RPMI8226 (cell line): ENCODE measurements at places on chromosomes 7 and 10.

- DNase-seq = no peak
Measured at GRCh38 chr10:28160866-28161405, 141.9 kb downstream of the MPP7 start.

DNA sequence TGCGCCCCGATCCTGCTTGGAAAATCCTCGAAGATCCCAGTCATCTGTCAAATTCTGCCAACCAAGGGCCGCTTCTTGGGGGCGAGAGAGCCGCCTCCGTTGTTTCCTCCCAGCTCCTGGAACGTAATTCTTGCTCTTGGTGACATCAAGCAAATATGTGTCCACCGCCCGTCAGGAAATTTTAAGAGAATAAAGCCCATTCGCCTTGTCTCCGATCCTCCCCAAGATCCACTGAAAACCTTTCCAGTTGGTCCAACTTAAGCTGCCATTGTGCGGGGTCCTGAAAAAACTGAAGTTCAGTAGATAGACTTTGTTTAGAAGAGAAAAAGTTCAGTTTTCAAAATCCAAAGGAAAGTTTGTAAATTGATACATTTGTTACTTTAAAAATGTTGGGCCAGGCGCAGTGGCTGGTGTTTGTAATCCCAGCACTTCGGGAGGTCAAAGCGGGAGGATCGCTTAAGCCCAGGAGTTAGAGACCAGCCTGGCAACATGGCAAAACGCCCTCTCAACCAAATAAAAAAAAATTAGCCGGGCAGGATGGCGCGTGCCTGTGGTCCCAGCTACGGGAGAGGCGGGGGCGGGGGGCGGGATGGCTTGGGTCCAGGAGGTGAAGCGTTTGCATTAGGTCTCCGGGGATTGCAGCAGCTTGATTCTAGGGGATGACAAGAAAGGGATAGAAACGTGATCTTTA lies 1.0 kb upstream of the ZNF800 start:
- no peak for DNase-seq

- DNase-seq = no peak
Measured at GRCh38 chr7:156236181-156236889, 404.2 kb upstream of the RNF32 start.

GRCh38 chr7:92830532-92831110 lies 5.8 kb downstream of the CDK6 start:
- DNase-seq = no peak

DNA sequence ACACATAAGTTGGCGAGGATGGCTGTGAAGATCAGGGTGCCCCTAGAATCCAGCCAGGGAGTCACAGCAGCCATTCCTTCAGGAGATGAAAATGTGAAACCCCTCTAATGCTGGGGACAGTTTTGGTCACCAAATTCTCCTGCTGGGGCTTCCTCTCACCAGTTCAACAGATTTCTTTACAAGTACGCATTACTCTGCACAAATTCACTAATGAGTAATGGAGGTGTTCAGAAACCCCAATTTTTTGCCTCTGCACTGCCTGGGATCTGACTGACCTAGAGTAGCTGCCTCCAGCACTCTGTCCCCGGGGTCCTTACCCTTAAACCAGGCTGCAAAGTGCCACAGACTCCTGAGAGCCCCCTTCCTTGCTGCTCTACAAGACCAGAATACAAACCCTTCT lies 16.1 kb downstream of the TRPV5 start:
- DNase-seq = no peak

DNA sequence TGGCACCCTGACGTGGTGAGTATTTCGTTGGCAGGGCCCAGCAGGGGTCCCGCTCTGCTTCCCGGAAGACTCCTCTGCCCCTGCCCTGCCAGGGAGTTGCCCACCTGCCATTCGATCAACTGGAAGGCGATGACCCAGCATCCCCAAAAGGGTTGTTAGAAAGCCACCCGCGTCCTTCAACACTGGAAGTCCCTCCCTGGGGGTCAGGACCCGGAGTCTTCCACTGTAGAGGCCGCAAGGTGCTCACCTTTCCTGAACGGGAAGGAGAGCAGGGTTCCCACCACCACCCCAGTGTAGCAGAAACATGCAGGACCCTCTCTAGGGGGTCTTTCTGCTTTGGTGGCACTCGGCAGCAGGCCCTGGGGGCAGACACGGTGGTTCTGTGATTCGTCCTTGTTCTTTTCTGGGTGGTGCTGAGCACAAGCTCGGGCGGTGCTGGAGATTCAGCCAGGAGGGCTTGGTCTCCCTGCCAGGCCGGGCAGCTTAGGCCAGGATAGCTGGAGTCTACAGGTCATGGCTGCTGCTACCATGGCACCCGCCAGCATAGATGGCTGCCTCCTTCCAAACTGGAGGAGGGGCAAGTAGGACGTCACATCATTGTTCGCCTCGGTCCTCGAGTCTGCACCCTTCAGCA lies 19.6 kb upstream of the DPYSL4 start:
- no peak for DNase-seq

DNA sequence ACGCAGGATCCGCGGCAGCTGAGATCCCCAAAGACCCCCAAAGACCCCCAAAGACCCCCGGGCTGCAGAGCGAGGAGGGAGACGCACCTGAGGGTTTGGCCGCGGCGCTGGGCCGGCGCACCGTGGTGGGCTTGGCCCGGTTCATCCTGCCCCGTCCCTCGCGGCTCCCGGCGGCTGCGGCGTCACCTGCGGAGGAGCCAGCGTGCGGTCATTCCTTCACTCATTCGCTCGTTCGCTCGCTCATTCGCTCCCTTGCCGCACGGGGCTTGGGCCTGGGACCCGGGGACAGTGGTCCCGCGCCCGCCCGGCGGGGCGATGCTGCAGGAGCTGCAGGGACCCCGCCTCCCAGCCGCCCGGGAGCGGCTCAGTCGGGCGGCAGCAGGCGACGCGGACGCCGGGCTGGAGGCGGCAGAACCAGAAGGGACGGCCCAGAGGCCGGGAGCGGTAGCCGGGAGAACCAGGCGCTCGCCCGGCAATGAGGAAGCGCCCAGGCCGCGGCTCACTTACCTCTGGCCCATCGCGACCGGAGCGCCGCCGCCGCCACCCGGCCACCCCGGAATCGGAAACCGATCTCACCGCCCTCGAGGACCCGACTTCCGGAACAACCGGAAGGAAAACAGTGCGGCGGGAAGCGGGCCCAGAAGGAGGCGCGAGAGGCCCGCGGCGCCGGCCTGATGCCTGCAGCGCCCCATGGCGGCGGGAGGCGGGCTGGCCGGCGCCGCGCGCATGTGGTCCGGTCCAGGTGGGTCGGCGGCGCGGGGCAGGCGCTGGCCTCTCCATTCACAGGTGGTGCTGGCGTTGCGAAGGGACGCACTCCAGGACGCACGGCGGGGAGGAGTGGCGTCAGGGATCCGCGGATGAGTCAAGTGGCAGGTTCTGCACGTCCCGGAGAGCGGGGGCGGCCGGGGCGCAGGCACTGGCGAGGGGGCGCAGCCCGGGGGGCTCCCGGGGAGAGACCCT lies at the start of gene INTS1:
INTS1 (minus strand) TSS at position 574 of the 960 bp plus-strand sequence; CDS start at position 145, 429 bp downstream.
- peak; percentile 98 for DNase-seq

DNA sequence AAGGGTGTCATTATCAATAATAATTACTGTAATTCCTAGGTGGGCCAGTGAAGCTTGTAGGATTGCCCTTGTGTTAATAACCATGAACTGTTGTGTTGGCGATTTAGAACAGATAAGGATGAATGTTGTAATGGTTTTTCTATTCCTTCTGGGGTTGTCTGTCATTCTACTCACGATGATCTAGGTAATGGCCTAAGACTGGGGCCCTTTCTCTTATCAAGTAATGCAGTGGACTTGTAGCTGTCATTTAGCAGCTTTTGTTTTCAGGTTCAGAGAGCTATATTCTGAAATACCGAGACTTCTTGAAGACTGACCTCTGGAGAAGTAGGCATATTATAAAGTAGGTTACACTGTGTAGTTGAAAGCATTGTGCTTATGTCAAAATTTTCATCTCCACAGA lies 110.2 kb downstream of the TAF3 start:
- DNase-seq = no peak

DNA sequence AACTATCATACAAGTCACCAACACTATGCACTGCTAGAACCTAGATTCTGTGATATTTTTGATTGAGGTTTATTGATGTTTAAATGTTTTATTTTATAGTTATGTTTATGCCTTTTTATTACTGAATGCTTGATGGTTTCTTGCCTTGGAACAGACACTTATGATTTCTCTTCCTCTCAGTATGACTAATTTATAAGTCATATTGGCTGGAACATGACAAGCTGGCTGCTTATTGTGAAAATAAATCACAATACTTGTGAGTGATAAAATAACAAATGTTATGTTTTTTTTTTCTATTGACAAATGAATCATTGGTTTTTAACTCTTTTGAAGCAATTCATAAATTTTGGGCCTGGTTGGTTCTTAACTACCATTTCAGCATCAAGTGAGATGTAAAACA lies 142.0 kb upstream of the MALRD1 start:
- DNase-seq = no peak

DNA sequence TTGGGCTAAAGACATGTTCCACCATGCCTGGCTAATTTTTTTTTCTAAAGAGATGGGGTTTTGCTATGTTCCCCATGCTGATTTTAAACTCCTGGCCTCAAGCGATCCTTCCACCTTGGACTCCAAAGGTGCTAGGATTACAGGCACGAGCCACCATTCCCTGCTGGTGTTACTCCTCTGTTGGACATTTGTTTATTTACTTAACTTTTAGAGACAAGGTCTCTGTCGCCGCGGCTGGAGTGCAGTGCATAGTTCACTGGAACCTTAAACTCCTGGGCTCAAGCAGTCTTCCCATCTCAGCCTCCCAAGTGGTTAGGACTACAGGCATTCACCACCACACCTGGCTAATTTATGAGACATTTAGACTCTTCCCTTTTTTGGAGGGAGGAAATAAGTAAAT lies 38.9 kb downstream of the CCAR1 start:
- no peak for DNase-seq

- DNase-seq = no peak
Measured at GRCh38 chr10:112208997-112209396, 25.4 kb upstream of the GPAM start.

- DNase-seq = no peak
Measured at GRCh38 chr10:47034441-47035051, 123.3 kb downstream of the PTPN20 start.

DNA sequence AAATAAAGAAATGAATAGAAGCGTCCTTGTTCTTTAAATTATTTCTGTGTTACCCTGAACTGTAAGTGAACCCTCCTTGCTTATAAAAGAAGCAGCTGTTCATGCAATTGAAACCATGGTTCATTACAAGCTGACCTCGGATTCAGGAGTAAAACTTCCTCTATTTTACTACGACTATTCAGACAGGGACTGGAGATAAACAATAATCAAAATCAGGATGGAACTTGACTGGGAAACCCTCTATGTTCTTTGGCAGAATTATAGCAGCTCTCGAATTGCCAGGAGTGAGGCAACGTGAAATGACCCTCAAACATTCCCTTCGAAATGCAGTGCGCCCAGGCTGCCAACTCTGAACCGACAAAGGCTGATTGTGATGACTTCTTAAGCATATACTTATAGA lies 172.1 kb downstream of the CYP26A1 start:
- DNase-seq = no peak

DNA sequence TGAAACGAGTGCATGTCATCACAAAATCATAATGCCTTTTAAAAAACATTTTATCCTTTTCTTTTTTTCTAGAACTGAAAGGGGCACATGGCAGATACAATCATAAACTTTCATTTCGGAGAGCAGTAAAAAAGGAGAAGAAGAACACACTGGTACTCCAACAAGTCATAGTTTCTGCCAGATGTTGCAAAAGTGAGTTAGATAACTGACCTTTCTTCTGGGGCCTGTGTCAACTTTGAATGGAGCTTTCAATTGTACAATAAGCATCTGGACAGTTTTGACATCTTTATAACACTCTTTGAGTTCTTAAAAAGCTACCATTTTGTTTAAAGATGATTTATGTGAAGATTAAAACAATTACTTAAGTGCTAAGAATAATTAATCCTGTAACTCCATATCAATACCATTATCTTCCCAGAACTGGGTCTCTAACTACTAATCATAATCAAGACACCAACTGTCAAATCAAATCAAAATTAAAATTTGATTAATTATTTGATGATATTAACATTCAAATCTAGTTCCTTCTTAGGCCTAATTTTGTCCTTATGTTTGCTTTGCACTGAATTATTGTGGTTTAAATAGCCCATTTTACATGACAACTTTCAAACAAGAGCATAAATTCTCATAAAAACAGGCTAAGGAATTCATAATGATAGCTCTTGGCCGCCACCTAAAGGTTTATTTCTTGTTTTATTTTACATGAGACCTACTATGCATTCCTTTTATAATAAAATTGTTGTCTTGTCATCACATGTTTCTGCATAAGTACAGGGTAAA lies 19.5 kb upstream of the ITGB8 start:
- peak; percentile 60 for DNase-seq

DNA sequence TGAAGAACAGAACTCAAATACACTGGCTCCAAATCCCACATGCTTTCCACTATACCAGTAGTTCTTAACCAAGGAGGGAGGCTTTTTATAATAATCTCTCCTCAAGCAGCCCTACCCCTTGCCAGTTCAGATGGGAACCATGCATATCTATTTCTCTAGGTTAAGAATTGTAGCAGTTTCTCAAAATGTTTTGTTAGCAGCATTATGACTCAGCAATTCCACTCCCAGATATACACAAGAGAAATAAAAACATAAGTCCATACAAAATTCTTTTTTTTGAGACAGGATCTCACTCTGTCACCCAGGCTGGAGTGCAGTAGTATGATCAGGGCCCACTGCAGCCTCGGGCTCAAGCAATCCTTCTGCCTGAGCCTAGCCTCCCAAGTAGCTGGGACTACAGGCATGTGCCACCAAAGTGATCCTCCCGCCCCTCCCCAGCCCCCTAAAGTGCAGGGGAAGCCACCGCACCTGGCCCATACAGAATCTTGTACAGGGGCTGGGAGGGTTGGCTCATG lies 18.1 kb downstream of the YWHAG start:
- DNase-seq = no peak

DNA sequence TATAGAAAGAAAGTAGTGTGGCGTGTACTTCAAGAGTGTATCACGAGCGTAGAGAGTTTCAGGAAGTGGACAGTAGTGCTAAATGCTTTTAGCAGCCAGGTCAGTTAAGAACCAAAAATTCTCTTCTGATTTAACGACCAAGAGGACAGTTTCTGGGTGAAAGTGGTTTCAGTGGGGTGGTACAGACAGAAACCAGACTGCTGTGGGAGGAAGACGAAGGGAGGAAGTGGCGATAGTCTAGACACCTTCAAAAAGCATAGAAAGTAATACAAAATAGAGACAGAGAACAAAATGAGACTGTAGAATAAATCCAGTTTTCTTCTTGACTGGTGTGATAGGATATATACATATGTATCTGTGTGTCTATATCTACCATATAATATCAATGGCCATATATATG lies 93.5 kb downstream of the MBL2 start:
- no peak for DNase-seq

GRCh38 chr7:2242541-2243429 lies 759 bp downstream of the NUDT1 start:
- DNase-seq = peak; percentile 52

DNA sequence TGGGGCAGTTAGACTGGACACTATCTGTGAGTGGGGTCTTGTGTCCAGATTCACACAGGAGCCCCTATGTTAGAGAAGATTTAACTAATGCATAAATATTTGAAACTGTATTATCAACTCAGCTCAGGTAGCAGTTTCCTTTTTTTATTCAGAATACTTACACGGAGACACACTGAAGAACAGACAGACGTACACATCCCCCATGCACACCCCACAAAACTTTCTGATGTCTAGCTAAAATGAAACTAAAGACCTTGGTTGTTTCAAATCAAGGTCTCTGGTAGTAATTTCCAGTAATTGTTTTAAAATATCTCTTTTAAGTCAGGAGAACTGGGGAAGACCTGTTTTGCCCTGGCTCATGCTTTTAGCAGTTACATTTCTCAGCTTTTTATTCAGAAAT lies 55.7 kb upstream of the PRKCQ start:
- no peak for DNase-seq
